ENCODE measurements at places on chromosomes 1 and 21.
A peak's percentile ranks its signal among the peaks of the same experiment; 100 is the strongest.

GRCh38 chr1:206633708-206634121 lies 1.6 kb upstream of the DYRK3 start:
- DNase-seq = no peak

DNA sequence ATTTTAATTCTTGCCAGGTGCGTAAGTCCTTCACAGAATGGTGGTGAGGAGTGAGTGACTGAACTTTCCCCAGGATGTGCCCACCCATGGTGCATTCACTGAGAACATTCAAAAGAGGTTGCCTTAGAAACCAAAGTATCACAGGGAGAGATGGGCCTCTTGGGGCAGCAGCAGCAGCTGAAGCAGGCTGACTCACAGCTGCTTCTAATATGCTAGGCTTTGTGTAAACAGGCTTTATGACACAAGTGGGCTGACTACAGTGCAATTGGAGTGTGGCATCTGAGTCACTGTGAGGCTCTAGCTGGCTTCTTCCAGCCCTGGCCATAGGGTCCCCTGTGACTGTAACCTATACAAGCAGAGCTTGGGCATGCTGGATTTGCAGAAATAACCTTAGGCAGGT lies 12.6 kb downstream of the PIGP start:
- no peak for DNase-seq

- DNase-seq = no peak
These were observed 37.6 kb upstream of the CLSTN1 start for GRCh38 chr1:9861360-9861759.

DNA sequence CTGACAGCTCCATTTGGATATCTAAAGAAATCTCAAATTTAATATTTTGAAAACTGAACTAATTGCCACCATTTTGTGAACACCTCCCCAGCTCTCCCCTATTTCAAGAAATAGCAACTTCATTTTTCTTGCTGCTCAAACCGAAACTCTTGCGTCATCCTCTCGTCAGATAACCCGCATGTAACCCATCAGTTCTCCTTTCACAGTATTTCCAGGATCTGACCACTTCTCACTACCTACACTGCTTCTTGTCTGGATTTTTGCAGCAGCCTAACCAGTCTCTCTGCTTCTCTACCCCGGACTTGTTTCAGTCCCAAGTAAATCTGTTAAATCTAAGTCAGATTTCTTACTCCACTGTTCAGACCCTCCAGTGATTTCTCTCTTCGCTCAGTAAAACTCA lies 75.6 kb downstream of the MTR start:
- no peak for DNase-seq

GRCh38 chr1:234994436-234995295 lies 134.0 kb downstream of the TOMM20 start:
- DNase-seq = no peak

DNA sequence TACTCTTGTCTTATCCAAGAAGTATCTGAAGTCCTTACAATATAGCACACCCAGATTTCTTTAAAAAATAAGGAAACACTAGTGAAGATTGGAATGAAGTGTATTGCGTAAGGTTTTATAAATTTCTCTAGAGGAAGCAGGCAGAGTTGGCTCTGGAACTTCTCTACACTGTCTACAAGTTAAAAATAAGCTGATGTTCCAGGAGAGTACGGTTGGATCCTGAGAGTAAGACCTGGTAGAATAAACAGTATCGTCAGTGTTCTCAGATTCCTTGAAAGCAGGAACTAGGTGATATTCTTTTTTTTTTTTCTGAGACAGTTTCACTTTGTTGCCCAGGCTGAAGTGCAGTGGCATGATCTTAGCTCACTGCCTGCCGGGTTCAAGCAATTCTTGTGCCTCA lies 107.9 kb downstream of the USP25 start:
- no peak for DNase-seq

- peak; percentile 55 for DNase-seq
These were observed 5.4 kb upstream of the DISP3 start for GRCh38 chr1:11473491-11474034.

DNA sequence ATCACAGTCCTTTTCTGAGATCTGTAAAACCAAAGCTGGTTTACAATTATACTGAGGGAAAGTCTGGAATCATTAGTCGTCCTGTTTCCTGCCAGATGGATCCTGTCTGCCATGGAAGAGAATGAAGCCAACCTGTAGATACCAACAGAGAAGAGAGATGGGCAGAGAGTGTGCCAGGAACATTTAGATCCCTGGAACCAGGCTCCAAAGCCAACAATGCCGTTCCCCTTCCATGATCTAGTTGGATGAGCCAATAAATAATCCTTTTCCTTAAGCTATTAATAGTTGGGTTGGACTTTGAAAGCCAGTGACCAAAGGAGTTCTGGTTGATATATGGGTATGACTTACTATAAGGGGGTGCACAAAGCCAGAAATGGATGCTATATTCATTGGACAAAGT lies 15.0 kb downstream of the CAPN8 start:
- no peak for DNase-seq

DNA sequence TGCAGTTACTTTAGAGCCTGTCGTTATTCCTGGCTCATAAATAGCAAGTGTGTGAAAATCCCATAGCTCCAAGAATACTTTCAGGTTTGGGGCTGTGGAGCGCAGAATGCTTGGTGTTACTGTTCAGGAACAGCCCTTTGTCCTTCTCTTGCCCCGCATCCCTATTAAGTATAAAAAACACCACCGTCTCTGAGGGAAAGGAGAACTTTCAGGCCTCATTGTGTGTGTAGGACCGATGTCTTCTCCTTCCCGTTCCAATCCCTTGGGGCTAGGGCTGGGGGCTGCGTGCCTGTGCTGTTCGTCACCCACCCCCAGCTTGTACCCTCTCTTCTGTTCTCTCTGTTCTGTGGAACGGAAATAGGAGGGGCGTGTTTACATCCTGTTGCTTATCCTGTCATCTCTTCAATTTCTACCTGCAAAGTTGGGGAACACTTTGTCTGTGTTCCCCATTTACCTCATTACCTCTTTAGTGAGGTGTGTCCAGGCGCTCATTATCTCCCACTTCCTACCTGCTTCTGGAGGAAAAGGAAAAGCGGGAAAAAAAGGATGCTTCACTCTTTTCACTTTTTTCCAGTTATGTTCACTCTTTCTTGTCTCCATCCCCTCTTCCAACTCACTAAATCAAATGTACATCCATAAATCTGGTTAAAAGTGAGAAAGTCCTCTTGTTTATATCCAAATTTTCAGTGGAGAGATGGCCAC lies 788 bp upstream of the TXNIP start:
- no peak for DNase-seq

- DNase-seq = no peak
These were observed 1.4 kb upstream of the DPM3 start for GRCh38 chr1:155141749-155142148.

DNA sequence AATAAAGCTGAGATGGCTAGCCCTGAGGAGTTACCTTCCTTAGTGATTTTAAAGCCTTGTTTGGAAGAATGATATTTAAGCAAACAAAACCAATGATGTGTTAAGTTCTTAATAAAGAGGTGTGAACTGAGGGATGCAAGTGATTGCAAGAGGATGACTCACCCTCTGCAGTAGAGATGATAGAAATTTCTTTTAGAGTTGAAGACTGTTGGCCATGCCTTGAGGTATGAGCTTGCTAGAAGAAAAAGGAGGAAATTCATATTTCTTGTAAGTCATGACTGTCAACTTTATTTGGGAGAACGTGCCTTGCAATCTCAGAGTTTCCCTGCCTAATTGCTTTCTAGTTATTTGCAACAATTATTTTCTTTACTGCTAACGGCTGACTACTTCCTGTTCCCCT lies 94.7 kb downstream of the PLA2G4A start:
- no peak for DNase-seq

DNA sequence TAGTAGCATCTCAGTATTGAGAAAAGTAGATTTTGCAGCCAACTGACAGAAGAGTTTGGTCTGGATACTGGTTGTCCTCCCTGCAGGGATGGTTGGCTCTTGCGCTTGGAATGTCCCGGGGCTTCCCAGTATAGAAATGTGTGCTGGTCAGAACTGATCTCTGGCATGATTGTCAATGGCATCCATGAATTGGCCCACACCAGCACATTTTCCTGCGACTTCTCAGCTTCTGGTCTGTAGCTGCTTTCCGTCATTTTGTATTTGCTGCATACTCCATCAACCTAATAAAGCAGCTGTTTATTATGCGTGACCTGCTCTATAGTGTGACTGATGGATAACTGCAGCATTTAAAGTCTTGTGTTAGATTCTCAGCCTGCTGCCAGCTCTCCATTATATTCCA lies 203.7 kb downstream of the S1PR1 start:
- DNase-seq = no peak

DNA sequence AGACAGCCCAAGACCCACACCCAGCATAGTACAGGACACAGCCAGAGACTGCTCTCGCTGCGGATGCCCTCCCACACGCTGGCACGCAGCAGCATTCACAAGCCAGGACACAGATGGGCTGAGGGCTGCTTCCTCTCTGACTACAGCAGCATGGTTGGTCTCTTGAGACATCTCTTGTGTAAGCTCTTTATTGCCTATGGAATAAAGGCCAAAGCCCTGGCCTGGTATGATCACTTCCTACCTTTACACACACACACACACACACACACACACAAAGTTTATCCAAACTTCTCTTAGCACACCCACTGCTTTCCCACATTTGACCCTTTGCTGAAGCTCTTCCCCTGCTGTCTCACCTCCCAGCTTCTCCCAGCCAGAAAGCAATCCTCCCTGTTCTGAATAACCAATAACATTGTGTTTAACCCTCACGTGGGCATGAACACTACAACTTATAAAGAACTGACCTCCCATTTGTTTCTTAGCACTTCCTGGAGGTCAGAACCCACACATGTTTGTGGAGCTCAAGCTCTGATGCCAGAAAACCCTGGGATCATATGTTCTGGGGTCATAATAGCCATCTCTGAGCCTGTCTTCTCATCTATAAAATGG lies 1.2 kb upstream of the LUZP1 start:
- no peak for DNase-seq

- DNase-seq = no peak
These were observed 53.9 kb upstream of the HSD17B7 start for GRCh38 chr1:162736633-162737067.

- no peak for DNase-seq
These were observed 81.1 kb upstream of the ATP1B1 start for GRCh38 chr1:169025412-169025811.

DNA sequence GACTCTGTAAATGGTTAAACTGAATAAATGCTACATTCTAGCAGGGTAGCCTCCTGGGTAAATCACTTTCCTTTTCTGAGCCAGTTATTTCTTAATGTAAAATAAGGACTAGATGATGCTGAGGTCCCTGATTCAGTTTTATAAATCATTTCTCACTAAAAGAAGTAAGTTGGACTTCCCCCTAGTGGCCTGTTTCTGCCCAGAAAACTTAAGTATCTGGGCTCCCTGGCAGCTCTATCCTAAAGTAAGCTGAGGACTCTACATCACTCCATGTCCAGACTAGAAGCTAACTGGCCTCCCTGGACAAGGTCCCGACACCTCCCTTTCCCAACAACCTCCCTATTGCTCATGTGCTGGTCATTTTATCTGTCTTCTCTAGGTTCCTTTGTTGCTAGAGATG lies 3.0 kb downstream of the GPN2 start:
- DNase-seq = no peak

- no peak for DNase-seq
These were observed 13.0 kb upstream of the TRIM17 start for GRCh38 chr1:228429698-228430097.

DNA sequence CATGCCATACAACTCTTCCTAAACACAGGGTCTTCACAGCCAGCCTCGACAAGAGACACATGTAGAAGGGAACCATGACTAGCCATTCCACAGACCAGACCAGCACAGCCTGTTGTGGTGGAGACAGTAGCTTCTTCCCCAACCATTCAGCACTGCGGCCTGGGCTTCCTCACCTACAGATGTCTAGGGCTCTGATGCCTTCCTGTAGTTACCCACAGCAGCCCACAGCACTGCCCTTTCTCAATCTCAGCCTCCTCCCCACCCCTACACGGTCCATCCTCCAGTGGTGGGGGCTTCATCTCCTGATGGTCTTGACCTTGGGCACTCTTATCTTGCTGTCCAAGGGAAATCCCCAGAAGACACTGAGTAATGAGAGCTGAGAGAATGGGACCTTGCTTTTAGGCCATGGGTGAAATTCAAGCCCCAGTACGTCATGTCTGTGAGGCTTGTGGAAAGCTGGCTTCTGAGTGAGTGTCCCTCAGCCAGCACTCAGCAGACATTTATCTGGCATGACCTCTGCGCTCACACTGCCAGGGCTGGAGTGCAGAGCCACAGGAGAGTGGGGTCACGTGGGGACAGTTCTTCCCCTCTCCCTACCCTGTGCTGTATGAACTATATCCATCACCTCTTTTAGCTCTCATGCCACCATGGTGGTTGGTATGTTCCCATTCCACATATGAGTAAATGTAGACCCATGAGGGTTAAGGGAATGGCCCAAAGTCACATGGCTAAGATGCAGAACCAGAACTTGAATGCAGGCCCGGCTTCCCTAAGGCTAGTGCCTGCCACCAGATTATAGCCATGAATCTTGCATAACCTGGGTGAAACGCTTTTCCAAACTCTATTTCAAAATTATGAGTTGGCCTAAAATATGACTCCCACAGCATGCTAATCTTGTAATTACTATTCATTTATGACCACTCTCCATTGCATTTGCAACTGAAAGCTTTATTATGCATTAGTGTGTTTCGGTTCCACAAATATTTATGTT lies 104.7 kb downstream of the HIVEP3 start:
- DNase-seq = no peak

DNA sequence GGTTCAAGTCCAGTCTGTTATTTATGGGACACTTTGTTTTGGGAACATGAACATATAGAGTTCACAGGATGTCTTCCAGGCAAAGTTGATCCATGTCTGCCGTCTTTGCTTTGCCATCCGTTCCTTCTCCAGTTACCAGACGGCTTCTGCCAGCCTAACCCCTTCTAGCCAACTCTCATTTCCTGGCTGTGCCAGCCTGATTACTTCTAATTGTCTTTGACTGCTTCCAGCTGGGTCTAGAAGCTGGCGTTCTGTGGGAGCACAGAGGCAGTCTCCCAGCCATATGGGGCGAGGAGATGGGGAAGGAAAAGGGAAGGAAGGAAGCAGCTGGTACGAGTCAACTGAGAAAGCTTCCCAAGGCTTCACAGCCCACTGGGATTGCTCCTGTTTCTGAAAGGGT lies 3.1 kb upstream of the HUNK start:
- no peak for DNase-seq

DNA sequence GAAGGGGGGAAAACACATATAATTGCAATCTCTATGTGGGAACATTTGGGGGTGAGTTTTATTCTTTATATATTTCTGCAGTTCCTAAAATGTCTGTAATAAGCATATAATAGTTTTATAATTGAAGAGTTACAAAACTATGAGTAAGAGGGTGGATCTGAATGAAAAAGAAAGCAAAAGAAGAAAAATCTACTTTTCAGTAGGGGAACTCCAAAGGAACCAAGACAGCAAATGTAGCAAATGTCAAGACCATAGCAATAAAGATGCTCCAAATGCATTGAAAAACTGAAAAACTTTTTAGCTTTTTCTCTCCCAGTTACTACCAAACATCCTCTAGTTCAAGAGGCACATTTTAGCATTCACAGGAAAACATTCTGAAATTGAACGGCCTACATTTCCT lies 434.8 kb downstream of the LMO4 start:
- DNase-seq = no peak

- DNase-seq = no peak
These were observed 69.7 kb upstream of the USP24 start for GRCh38 chr1:55284856-55285255.

GRCh38 chr1:232797856-232798510 lies 7.2 kb upstream of the MAP10 start:
- DNase-seq = no peak
